Iris pigment epithelial cell (primary cell): ENCODE measurements at places on chromosomes 3 and 15.

DNA sequence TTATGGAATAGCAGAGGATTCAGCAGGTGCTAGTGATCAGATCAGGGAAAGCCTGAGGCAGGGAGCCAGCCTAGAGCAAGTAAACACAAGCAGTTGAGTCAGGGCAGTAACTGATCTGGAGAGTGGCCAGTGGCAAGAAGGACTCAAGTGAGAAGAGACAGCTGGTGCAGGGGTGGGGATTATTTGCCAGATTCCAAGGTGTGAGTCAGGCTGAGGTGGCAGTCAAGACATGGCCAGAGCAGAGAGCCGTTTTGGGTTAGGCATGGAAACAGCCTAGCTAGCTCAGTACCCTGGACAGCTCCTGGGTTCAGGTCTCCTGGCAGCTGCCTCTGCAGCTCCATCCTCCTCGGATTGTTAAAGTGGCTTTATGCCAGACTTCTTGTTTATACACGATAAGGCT is 281.9 kb upstream of the ONECUT1 start:
- DNase-seq, result peak; percentile 38

DNA sequence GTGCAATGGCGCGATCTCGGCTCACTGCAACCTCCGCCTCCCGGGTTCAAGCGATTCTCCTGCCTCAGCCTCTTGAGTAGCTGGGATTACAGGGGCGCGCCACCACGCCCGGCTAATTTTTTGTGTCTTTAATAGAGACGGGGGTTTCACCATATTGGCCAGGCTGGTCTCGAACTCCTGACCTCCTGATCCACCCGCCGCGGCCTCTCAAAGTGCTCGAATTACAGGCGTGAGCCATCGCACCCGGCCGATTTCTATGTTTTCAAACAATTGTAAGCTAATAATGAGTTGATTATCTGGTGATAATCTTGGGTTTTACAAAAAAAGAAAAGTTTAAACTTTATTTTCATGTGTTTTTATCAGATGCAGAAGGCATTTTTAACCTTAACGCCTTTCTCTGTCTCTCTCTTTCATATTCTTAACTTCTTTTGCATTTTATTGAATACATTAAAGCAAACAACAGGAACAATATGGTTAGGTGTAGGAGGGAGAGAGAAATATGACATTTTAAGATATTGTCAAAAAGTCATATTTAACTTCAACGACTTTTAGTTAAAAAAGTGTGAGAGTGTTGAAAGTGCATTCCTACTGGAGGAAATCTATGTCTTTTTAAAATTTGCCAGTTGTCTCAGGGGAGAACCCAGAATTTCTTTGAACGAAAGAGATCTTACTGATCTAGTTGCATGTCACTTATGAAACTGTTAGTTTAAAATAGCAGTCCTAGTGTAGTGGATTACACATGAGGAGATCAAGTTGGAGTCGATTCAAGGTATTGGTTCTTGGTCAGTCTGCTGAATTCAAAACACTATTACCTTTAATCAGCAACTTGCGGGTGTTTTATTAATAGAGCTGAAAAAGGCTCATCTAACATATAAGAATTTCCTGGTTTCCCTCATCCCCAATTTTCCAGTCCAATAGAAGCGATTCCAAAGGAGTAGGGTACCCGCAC is 3.4 kb upstream of the MEIS2 start:
- no peak for DNase-seq

GRCh38 chr3:177610686-177611633 is 413.7 kb upstream of the TBL1XR1 start:
- no peak for DNase-seq

DNA sequence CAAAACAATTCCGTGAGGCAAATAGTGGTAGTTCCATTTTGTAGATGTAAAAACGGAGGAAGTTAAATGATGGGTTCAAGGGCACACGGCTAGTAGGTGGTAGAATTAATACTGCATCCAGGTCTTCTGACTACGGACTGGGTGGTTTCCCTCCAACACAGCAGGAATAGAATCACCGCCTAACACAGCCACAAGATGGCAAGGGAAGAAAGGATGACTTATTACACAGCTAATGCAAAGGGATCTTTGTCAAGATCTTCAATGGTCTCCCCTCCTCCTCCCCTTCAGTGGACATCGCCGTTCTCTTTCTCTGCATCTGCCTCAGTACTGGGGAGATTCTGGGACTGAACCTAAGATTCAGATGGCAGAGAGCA is 524 bp upstream of the TOPBP1 start:
- DNase-seq, result peak; percentile 40
